Peyer's patch (tissue), 4 donors: ENCODE measurements at places on chromosomes 6 and 20. TPM values are rescaled to one million over a fixed set of nuclear protein-coding genes. Genes with fewer than 3 reads are reported as not detected.

Gene RPS21
- total RNA-seq = 769 TPM

Gene SNRNP48
- total RNA-seq = 19.1 TPM

Gene SASH1
- 17.2 TPM for total RNA-seq

Gene KIAA0408
- 0.53 TPM for total RNA-seq

Gene COL9A3
- total RNA-seq = 4.6 TPM

DNA sequence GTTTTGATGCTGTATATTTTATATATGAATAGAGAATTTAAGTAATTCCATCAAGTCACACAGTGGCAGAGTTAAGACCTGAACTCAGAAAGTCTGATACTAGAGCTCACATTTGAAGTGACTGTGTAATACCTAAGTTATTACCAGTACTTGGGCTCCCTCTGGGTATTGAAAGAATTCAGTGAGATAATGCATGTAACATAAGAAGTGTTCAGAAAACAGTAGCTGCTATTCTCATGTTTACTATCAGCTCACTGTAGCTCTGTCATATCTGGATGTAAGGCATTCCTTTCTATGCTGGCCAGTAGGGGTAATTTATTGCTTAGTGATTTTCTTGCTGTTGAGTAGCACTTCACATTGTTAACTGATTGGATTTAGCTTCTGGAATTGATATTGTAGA lies 44.6 kb downstream of the NKX2-4 start:
- no peak for DNase-seq

DNA sequence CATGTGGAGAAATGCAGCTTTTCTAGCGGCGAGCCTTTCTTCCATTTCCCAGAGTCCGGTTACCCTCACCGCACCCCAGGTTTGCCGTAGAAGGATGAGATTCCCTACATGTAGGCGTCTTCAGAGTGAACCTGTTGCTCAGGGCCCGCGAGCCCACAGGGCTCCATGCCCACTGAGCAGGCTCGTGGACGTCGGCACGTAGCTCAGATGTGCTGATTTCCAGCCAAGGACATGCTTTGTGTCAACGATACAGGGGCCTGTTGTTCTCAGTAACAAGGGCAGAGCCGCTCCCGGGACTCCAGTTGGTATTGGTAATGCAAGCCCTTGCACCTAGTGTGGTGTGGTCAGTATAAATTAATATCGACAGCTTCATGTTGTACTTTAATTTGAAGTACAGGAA lies 159.6 kb downstream of the MTHFD1L start:
- no peak for DNase-seq

DNA sequence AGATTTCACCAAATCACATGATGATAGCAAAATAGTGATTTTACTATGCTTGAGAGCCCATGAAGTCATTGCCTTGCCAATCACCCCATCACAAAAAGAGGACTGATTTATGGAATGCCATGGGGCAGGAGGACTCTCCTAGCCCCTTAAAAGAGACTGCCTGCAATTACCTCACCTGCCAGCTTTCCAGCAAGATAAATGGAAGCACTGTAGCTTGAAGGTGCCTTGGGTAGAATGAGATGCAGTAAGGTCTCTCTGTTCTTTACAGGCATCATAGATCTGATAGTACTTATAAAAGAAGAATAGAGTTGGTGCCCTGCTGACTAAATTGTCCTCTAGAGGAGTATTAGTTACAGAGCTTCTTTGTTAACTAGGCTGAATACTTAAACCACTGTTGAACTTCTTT lies 242.3 kb downstream of the TMEM242 start:
- no peak for DNase-seq

DNA sequence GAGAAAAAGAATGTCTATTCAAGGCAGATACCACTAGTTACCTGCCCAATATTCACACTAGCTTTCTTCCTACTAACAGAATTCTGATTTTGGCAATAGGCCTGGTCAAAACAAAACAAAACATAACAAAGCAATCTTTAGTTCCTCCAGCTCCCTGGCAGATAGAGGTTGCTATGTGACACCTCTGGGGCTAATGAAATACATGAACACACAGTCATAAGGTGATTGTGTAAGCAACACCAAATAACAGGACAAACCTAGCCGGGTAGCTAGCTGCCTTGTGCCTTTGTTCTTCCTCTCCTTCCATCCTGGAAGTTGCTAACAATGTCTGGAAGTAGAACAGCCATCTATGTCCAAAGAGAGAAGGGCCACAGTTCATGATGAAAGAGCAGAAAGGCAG lies 6.0 kb upstream of the HMGN3 start:
- DNase-seq = no peak

DNA sequence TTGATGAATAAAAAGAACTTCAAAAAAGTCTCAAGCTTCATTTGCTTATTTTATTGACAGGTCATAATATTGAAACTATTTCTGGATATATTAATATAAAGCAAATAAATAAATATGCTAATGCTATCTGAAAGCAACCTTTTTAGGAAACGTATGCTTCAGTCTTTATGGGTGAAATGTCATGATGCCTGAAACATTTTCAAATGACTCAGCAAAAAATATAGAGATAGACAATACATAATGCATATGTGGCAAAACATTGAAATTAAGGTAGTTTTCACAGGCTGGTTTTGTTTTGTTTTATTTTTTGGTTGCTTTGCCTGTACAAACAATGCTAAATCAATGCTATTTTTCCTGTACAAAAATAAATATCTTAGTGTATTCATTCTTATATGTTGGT lies 194.4 kb upstream of the PLCB4 start:
- DNase-seq = no peak

DNA sequence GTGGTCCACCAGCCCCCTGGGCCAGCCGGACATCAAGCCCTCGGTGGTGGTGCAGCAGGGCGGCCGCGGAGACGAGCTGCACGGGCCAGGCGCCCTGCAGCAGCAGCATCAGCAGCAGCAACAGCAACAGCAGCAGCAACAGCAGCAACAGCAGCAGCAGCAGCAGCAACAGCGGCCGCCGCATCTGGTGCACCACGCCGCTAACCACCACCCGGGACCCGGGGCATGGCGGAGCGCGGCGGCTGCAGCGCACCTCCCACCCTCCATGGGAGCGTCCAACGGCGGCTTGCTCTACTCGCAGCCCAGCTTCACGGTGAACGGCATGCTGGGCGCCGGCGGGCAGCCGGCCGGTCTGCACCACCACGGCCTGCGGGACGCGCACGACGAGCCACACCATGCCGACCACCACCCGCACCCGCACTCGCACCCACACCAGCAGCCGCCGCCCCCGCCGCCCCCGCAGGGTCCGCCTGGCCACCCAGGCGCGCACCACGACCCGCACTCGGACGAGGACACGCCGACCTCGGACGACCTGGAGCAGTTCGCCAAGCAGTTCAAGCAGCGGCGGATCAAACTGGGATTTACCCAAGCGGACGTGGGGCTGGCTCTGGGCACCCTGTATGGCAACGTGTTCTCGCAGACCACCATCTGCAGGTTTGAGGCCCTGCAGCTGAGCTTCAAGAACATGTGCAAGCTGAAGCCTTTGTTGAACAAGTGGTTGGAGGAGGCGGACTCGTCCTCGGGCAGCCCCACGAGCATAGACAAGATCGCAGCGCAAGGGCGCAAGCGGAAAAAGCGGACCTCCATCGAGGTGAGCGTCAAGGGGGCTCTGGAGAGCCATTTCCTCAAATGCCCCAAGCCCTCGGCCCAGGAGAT lies 1.0 kb downstream of the POU3F2 start:
- no peak for DNase-seq

DNA sequence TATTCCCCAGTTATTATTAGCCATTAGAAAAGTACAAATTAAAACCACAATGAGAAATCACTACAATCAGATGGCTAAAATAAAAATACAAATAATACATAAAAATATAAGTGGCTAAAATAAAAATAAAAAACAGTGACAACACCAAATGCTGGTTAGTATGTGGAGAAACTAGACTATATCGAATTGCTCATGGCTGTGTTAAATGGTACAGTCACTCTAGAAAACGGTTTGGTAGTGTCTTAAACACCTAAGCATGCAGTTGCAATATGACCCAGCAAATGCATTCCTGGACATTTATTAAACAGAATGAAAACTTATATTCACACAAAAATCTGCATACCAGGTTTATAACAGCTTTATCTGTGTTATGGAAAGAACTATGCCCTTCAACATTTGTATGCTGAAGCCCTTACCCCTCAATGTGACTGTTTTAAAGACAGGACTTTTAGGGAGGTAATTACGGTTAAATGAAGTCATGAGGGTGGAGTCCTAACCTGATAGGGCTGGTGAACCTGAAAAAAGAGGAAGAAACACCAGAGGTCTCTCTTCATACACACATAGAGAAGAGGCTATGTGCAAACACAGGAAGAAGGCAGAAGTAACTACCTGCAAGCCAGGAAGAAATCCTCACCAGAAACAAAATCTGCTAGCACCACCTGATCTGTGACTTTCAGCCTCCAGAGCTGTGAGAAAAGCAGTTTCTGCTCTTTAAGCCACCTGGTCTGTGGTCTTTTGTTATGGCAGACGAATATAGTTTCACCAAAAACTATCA lies 84.9 kb downstream of the ASCC3 start:
- DNase-seq = no peak

DNA sequence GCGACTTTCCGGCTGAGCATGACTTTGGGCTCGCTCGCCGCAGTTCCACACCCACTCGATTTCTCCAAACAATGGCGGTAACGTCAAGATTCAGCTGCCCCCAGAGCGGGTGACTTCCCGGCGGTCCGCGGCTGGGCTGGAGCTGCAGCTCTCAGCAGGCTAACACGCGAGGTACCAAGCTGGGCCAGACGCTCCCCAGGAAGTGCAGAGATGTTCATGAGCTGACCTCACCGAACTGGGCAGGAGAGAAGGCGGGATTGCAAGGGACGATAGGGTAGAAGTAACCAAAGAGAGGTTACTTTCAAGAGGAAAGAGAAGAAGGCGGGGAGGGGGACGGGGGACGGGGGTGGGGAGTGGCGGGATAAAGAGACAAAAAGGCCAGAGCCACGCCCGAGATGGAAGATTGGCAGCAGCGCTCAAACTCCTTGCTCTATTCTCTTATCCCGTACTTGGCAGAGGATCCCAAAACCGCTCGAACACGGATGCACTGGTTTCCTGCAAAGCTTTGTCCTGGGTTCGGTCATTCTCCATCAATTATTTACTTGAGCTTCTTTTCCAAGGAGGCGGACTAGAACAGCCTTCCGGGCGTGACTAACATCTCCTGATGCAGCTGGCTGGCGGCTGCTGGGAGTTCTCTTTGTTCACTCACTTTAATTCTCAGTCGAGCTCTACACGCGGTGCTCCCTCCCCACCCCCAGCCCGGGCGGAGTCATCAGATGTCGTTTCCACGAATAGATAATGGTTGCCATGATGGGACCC lies at the start of gene MTCL3:
Gene MTCL3, minus strand, starts transcription at position 626 of the 759 bp plus-strand sequence.
- DNase-seq = no peak

GRCh38 chr6:15674690-15675386 lies 12.0 kb upstream of the DTNBP1 start:
- DNase-seq = no peak

- DNase-seq = no peak
Observed at GRCh38 chr6:111572216-111572706, 33.4 kb downstream of the TRAF3IP2 start.

GRCh38 chr6:63353286-63353630 lies 33.5 kb upstream of the LGSN start:
- DNase-seq = no peak

DNA sequence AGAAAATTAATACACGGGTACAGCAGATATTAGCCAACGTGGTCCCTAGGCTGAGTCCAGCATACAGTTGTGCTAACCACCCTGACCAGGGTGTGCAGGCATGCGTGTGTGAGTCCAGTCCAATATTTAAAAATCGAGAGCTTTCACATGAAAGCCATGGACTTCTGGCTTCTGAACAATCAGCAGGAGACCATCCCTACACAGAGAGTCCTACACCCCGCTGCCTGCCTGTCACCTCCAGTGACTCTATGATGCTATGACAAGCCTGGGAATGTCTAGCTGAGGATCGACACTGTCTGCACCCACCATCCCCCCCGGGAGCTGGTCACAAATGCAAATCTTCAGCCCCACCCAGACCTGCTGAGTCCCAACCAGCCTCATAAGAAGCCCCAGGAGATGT lies 7.9 kb downstream of the ACSS1 start:
- no peak for DNase-seq

DNA sequence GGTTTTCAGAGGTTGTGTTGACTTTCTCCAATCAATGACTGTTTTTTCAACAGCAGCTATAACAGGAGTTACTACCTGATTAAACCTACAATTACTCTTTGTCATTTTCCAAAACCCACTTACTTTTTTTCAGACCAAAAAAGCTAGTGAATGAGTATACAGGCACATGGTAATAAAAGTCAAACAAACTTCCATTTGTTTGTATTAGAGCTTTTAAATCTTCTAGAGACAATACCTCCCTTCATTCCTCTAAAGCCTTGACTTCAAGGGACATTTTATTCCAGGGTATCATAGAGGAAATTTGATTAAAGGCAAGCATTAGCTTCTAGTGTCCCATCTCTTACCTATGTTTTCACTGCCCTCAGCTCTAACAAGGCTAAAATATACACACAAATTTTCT lies 52.7 kb downstream of the IL22RA2 start:
- no peak for DNase-seq

DNA sequence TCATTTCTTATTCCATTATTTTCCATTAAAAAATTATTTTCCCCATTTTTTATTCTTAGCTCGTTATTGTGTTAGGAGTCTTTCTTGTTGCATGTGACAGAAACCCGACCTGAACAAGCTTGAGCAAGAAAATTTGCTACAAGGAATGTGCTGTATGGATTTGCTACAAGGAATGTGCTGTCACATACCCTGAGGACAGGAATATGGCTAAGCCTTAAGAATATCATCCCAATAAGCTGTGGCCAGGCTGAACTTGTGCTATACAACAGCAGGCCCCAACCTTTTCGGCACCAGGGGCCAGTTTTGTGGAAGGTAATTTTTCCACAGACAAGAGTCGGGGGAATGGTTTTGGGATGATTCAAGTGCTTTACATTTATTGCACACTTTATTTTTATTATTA lies 114.0 kb downstream of the TRMT11 start:
- no peak for DNase-seq

DNA sequence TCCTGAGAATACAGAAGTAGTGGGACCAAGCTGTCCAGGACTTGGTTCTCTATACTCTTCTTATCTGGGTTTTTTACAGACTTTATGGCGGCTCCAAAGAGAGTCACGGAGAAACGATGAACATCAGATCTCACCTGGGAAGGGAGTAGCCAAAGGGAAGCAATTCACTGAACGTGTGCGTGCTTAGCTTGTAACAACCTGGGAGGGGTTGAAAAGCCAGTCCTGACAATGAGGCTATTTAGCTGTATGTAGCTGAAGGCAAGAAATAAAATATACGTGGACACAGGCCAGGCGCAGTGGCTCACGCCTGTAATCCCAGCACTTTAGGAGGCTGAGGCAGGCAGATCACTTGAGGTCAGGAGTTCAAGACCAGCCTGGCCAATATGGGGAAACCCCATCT lies 18.2 kb upstream of the RBL1 start:
- DNase-seq = no peak

- DNase-seq = no peak
Observed at GRCh38 chr6:4364172-4364571, 228.8 kb upstream of the ECI2 start.

- no peak for DNase-seq
Observed at GRCh38 chr6:155454471-155454870, 1.2 kb downstream of the NOX3 start.

GRCh38 chr6:37693079-37693478 lies 4.6 kb downstream of the MDGA1 start:
- no peak for DNase-seq

- DNase-seq = no peak
Observed at GRCh38 chr6:90197854-90198496, 98.7 kb downstream of the BACH2 start.
